Peyer's patch (tissue), 4 donors: ENCODE measurements at places on chromosomes 2 and 18.

GRCh38 chr2:167697194-167697593, 550.2 kb downstream of the STK39 start:
- DNase-seq: no peak

DNA sequence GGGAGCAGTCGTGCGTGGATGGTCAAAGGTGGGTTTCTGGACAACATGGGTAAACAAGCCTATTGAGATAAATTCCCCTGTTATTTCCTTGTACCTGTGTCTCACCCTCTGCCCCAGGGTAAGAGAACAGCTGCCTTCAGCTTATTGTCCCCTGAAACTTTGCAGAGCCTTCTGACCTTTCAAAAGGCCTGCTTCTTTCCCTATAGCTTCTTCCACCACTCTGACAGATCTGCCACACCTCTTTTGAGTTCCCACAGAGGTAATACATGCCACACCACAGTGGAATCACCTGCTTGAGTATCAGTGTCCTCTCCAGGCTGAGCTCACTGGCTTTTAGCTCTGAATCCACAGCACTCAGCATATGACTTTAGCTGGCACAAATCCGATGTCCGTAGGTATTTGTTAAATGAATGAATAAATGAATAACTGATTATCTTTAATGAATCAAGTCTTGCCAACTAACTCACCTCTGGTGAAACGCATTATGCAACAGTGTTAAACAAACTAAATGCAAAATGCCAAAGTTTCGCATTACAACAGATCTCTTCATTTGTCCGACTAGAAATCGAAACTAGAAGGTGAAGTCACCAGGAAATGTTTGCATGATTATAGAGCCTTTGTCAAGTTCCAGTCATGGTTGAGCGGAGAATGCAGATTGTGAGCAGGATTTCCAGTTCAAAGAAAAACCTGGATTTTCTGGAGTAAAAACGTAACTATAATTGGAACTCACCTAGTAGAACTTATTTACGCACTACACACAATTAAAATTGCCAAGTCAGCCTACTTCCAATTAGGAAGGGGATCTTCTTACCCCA, 16.4 kb downstream of the DYNAP start:
- DNase-seq: no peak

- DNase-seq: no peak
These were observed 59.4 kb upstream of the RMDN2 start for GRCh38 chr2:37865640-37866039.

GRCh38 chr2:158543957-158544356, 87.2 kb downstream of the PKP4 start:
- DNase-seq: no peak

DNA sequence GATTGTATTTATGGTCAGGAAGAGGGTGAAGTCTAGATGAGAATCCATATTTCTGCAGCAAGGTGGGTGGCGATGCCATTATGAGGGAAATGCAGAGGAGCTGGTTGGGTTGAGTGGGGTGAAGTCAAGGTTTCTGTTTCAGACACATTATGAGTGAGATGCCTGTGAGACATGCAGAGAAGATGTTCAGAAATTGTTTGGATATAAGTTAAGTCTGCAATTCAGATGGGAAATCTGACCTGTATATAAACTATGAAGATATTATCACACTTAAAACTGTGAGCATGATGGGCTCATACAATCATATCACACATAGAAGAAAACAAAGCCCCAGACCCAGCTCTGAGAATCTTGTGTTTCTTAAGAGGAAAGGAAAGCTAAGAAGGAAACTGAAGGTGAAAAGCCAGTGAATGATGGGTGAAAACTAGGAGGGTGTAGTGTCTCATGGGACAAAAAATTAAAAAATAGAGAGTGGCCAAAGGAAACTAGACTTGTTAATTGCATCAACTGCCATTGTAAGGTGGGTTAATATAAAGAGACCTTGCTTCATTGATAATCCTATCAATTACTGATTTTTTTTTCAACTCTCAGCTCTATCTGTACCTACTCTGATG, 14.2 kb downstream of the GALNT5 start:
- DNase-seq: no peak

DNA sequence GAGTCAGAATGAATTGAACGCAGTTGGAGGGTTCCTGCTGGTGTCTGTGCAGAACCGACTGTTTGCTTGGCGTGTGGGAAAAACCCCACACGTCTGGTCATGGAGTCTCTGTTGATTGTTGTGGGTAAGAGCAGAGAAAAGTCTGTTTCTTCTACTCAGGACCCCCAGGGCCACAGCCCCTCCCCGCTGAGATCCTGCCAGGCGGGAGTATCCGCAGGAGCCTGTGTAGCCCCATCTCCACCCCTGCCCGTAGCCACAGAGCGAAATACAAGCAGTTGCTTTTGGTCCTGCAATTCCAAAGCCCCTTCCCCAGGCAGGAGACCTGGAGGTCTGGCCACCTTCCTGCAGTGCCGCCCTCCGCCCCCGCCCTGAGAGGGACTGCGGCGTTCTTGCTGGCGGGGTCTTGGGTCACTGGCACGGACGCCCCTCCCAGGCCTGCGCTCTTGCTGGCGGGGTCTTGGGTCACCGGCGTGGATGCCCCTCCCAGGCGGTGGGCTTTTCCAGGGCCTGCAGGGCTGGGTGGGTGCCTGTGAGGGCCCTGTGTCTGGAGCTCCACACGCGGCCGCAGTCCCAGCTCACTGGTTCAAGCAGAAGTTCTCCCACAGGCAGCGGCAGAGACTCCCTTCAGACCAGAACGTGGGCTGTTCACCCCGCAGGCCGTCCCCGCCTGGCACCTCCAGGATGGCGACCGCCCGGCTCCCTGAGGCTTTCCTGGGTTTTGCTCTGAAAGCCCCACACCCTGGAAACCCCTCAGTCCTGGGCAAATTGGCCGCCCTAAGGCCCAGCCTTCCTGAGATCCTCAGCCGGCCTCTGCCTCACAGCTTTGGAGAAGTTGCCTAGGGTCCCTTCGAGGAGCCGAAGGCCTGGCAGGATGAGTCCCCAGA, 76.0 kb upstream of the CTDP1 start:
- no peak for DNase-seq

DNA sequence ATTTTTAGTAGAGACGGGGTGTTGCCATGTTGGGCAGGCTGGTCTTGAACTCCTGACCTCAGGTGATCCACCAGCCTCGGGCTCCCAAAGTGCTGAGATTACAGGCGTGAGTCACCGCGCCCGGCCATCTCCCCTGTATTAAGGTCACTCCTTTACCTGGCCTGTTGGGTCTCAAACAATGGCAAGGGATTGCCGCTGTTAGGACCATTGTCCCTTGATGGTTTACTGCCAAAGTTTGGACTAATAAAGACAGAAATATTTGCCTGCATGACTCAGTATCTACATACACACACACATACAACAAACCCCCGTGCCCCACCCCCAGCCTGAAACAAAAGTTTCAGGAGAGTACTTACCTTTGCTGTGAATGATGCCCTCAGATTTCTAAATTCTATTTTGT, 16.5 kb downstream of the PARD3B start:
- DNase-seq: no peak

GRCh38 chr18:25842665-25843064, 247.7 kb downstream of the SS18 start:
- DNase-seq: no peak

GRCh38 chr2:162114271-162114670, 37.8 kb downstream of the GCG start:
- no peak for DNase-seq

DNA sequence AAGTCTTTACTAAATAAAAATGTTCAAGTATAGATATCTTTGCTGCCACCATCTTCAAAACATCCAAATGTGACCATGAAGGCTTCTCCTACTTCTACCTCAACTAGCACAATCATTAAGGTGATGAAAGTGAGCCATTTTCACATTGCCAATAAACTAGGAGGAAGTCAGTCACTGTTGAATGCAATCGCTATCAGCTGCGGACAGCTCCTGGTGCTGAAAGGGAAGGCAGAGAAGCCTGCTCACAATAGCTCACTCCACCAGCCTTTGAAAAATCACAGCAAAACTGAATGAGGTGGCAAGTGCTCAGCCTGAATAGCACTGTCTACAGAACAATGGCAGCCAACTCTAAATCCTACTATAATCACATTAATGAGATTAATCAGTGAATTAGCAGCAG, 2.2 kb downstream of the MYT1L start:
- DNase-seq: no peak

DNA sequence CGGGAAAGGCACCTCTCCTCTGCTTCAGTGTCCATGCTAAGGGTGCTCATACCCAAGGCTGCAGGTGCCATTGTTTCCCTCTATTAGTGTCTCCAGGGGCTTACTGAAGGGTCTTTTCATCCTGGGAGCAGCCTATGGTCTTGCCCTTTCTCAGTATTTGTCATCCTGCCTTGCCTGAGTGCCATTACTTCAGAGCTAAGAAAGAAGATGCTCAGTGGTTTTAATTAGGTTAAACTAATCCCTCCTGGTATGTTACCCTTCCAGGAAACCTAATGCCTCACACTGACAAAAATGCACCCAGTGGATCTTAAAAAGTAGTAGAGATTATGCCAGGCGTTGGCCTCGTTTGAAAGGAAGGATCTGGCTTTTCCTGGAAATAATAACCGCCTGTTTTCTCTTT, 151.4 kb downstream of the LRRTM1 start:
- no peak for DNase-seq

GRCh38 chr2:57728691-57729090, 317.9 kb upstream of the VRK2 start:
- DNase-seq: no peak

- DNase-seq: no peak
These were observed 582.8 kb downstream of the ZEB2 start for GRCh38 chr2:143936848-143937722.

DNA sequence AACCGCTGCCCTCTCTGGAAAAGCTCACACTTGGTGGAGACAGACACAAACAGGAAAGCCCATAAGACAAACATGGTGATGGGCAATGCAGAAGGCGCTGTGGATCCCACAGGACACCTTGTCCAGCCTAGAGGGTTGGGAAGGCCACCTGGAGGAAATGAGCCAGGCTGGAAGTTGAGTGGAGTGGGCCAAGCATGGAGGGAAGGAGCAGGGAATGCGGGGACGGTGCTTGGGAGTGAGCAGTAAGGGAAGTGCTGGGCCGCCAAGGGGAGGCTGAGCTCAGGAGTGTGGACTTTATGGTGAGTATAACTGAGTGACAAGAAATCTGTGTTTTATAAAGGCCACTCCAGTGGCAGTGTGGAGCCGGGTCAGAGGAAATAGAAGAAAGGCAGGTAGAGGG, 2.8 kb upstream of the GRHL1 start:
- no peak for DNase-seq

DNA sequence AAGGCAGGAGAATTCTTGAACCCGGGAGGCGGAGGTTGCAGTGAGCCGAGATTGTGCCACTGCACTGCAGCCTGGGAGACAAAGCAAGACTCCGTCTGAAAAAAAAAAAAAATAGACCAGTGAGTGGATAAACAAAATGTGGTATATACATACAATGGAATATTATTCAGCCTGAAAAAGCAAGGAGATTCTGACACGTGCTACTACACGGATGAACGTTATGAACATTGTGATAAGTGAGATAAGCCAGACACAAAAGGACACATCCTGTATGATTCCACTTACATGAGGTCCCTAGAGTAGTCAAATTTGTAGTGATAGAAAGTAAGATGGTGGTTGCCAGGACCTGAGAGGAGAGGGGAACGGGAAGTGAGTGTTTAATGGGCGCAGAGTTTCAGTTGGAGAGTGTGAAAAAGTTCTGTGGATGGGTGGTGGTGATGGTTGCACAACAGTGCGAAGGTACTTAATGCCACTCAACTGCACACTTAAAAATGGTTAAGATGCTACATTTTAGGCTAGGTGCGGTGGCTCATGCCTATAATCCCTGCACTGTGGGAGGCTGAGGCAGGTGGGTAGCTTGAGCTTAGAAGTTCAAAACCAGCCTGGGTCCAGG, 38.3 kb downstream of the NIFK start:
- DNase-seq: no peak

GRCh38 chr2:168526641-168527040, 70.6 kb downstream of the CERS6 start:
- DNase-seq: no peak

GRCh38 chr18:49757513-49758262, 55.6 kb downstream of the ACAA2 start:
- DNase-seq: no peak

- DNase-seq: no peak
These were observed 63.5 kb upstream of the RAB27B start for GRCh38 chr18:54764786-54765185.

DNA sequence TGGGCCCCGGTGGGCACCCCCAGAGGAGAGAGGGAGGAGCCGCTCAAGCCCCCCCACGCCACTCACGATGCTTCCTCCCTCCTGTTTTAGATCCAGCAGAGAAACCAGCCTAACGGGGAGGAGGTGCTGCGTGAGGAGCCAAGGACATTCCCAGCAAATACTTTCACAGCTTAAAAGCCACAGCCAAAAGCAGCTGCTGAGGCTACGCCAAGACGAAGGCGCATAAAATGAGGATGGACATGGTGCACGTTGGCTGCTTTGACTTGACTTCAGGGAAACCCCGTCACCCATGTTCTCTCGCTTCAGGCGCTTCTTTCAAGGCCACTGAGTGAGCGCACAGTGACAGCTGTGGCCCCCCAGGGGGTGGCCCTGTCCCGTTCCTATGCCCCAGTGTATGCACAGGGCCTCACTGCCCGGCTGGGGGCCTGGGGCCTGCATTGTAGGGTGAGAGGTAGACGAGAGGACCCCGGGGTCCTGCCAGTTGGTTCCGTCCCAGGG, 72.1 kb upstream of the PXDN start:
- DNase-seq: no peak

DNA sequence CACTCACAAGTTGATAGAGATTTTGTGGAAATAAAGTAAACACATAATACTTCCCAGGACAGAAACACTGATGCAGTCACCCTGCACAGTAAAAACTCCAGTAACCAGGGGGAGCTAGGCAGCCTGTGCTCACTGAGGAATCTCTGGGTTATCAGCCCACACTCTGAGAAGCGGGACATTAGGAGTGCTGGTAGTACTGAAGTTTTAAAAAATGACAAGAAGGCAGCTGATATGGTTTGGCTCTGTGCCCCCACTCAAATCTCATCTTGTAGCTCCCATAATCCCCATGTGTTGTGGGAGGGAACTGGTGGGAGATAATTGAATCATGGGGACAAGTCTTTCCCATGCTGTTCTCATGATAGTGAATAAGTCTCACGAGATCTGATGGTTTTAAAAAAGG, 31.4 kb downstream of the KCTD1 start:
- DNase-seq: no peak

- no peak for DNase-seq
These were observed 27.8 kb upstream of the XDH start for GRCh38 chr2:31442376-31442775.

- DNase-seq: peak; percentile 44
These were observed 3.7 kb downstream of the GPR35 start for GRCh38 chr2:240628808-240629618.

DNA sequence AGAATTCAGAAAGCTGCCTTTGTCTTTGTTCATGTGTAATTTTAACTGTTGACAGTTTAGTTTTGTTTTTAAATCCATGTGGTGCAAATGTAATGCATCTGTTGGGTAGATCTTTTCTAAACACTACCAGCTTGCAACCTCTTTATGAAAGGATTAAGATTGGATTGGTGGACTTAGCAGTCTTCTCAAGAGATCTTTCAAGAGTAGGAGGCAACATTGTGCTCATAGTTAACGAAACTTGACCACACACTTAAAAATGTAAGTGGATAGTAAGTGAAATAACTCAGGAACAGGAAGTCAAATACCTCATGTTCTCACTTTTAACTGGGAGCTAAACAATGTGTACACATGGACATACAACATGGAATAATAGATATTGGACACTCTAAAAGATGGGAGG, 579.0 kb downstream of the RIT2 start:
- DNase-seq: no peak
